ENCODE measurements at places on chromosomes 6 and 20.

DNA sequence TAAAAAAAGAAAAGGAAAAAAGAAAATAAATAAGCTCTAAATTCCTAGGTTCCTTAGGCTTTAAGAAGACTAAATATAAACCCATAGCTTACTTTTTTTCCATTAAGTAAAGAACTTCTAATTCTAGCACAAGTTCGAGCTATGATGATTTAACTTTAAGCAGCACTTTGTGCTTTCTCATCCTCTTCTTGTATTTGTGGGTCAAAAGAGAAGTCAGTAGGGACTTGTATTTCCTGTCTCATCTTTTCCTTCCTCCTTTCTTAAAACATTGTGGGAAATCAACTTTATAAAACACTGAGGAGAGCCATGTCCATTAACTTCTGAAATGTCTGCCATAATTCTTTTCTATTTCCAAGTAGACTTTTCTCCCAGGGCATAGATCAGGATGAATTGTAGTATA is 637.7 kb upstream of the CITED2 start:
- DNase-seq, result no peak

- no peak for DNase-seq
Measured at GRCh38 chr6:142756215-142756630, 188.8 kb downstream of the HIVEP2 start.

GRCh38 chr6:17900011-17900410 is 87.4 kb downstream of the KIF13A start:
- DNase-seq, result no peak

DNA sequence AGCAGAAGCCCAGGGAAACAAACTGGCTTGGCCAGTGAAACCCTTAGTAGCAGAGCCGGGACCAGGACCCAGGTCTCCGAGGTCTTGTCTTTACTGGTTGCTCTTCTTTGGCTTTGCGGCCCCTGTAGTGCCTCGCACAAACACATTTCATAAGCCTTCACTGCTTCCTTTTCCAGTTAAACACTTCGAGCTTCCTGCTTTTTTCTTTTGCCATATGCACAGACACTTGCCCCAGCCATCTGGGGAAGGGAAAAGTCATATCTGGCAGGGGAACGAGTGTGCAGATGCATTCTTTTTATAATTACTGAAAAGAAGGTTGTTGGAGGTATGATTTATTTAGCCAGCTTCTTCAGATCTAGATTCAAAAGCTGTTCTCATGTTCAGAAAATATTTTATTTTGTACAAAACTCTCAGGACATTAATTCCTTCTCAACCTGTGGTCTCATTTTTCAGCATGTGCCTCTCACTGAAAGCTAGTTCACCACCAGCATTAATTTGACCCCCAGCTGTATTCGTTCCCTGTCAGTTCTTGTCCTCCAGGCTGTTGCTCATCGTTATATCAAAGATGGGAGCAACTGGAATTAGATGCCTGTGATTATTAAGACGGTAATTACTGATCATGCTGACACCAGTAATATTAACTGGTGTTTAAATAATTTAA is 19.2 kb downstream of the KLHL32 start:
- no peak for DNase-seq

GRCh38 chr20:53004267-53004813 is 32.2 kb downstream of the TSHZ2 start:
- no peak for DNase-seq

DNA sequence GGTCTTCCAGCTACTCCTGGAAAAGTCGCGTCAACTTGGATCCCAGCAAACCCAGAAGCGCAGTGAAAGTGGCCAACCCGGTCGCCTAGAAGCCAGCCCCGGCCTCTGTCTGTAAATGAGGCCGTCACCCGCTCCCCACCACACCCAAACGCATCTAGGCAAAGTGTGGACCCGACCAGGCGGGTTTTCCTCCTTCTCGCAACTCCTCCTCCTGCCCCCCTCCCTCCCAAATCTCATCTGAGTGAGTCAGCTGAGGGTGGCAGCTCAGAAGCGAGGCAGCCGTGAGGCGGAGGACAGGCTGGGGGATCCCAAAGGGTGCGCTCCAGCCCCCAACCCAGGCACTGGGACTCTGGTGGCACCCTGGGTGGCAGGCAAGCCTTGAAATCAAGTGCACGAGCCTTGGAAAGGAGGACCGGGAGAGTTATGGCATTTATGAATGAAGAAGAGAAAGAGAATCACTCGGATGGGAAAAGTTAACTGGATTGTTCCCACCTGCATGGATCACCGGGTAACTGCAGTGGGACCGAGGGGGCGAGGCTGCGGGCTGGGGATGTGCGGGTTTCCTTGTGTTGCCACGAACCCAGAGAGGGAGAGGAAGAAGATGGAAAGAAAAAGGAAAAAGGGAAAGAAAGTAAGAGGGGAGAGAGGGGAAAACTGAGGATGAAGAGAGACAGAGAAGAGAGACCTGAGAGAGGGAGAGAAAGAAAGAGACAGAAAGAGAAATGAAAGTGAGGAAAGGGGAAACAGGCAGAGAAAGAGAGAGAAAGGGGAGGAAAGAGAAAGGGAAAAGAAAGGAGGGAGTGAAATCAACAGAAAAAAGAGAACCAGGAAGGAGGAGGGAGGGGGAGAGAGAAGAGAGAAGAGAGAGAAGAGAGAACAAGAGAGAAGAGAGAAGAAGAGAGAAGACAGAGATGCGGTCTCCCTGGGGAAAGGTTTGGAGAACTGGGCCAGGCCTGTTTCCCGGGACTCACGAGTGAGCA is at the start of gene APCDD1L:
Gene APCDD1L, minus strand, starts transcription at position 167 of the 980 bp plus-strand sequence. CDS start 692 bp downstream, outside the sequence.
- no peak for DNase-seq

- DNase-seq, result no peak
Measured at GRCh38 chr20:44126445-44126844, 60.5 kb downstream of the JPH2 start.

DNA sequence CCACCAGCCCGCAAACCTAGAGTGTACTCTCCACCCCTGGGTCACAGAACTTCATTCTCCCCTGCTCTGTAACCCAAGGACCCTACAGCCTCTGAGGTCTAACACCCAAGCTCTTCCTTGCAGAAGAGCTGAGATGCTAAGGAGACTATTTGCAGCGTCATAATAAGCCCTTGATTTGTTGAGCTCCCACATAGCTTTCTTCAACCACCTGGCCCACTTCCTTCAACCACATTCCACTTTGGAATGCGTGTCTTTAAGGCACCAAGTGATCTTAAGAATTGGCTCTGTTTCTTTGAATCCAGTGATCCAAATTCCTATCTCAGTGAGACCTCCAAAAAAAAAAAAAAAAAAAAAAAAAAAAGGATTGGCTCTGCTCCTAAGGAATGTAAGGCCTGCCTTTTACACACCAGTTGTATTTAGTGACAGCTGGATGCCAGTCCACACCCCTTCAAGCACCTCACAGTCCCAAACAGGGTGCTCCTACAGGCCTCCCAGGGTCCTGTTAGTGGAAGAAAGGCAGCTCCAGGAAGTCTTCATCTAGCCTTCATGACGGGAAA is 106.2 kb downstream of the UBE3D start:
- DNase-seq, result no peak

DNA sequence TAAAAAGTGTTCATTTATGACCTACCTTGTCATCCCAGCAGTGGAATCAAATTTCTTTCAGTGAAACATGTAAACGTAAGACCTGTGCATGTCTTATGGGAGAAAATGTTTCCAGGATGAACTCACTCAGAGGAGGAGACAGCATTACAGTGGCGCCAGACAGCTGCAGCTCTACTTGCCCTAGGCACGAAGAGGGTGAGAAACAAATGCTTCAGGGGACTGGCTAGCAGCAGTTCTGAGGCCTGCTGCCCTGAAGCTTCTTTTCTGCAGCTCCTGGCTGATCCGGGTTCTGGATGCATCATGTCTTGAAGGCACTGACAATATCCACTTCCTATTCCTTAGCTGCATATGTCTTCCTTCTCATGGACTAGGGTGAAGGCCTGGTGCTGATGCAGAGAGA is 120.2 kb downstream of the QRSL1 start:
- no peak for DNase-seq

DNA sequence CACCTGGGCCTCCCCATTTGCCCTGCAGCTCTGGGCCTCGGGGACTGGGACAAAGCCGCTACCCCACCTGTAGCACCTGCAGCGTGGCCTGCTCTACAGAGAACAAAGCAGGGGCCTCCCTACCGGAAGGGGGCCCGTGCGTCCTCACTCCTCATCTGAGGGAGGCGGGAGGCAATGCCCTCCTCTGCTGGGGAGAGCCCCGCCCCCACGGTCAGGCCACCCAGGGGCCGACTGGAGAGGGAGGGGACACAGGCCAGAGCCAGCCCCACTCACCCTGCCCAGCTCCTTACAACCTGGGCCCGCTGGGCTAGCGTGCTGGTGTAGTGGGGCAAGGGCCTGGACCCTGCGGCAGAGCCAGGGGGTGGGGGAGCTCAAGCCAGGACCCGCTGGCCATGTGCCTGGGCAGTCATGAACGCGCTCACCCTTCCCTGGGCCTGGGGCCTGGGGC is 8.0 kb downstream of the LAMA5 start:
- no peak for DNase-seq

DNA sequence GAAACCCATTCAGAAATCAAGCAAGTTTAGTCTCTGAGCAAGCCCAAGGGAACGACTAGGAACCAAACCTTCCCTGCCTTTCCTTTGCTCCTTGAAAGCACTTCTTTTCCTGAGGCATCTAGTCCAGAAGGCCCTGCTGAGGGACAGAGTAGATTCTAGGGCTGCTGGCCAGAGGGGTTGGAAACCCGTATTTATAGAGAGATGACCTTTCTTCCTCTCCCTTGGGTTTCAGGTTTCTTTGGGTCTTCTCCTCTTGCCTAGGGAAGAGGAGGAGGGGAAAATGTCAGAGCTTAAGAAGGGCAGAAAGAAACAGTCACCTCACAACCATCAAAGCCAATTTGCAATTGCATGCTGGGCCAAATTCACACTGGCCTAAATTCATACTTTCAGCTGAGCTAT is 5.8 kb downstream of the APOBEC2 start:
- no peak for DNase-seq

GRCh38 chr6:50663806-50664205 is 49.5 kb upstream of the TFAP2D start:
- no peak for DNase-seq

DNA sequence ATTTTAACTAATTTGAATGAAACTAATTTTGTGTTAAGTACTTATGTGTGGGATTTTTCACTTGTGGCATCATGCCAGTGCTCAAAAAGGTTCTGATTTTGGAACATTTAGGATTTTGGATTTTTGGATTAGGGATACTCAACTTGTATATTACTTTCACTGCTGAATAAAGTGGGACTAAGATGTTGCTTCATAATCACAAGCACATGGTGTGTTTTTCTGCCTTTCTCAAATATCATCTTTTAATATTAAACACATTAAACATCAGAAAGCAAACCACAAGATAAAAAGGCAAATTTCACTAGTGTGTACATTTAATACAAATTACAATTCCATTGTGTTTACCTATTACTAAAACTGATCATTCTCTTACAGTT is 89.8 kb downstream of the ARHGAP18 start:
- no peak for DNase-seq

DNA sequence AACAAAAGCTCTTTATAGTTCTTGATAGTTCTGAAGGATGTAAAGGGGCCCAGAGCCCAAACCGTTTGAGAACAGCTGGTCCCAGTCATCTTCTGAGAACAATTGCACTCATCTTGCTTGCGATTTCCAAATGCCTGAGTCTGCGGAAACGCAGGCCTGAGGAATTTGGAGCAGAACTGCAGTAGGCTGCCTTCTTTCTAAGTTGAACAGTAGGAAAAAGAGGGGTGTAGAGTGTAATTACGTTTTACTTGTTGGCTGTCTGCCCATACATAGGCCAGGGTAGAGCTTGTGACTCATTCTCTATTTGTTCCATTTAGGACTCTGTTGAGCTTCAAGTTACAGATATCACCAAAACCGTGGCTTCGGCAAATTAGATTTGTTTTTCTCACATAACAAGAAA is 42.0 kb upstream of the KIF16B start:
- no peak for DNase-seq

GRCh38 chr20:39464238-39464637 is 502.1 kb downstream of the DHX35 start:
- no peak for DNase-seq

- DNase-seq, result no peak
Measured at GRCh38 chr20:46246559-46246958, 61.7 kb downstream of the CDH22 start.

GRCh38 chr20:25622450-25623224 is 1.2 kb downstream of the NANP start:
- DNase-seq, result no peak

DNA sequence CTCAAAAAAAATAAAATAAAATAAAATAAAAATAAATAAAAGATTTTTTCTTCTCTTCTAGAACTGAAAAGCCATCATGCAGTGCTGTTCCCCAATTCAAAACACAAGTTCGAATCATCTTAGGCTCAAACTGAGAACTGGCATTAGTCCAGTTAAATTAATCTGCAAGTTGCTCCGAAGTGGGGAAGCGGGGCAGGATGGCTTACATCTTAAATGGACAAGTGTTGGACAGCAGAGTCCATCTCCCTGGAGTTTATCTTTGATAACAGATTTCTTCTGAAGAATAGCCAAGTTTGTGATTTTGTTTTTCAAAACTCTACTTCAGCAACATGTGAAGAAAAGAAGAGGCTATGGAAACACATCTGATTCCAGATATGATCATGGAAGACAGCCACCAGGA is 111.3 kb upstream of the ASF1A start:
- no peak for DNase-seq

GRCh38 chr6:32439602-32440214 is at the start of gene HLA-DRA:
TSS of gene HLA-DRA (plus strand) at chr6:32439887. CDS start at chr6:32439951, 64 bp downstream.
- peak; percentile 30 for DNase-seq

DNA sequence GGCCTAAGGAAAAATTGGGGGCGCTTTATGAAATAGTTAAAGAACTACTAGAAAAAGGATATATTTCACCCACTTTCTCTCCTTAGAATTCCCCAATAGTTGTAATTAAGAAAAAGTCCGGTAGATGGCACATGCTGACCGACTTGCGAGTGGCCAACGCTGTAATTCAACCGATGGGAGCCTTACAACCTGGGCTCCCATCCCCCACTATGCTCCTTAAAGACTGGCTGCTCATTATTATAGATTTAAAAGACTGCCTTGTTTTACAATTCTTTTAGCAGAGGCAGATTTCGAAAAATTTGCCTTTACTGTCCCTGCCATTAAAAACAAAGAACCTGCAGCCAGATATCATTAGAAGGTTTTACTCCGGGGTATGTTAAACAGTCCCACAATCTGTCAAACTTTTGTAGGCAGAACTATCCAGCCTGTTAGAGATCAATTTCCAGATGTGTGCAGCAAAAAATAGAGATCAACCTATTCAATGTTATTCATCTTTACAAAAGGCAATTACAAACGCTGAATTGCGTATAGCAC is 58.5 kb upstream of the PRSS16 start:
- peak; percentile 39 for DNase-seq

DNA sequence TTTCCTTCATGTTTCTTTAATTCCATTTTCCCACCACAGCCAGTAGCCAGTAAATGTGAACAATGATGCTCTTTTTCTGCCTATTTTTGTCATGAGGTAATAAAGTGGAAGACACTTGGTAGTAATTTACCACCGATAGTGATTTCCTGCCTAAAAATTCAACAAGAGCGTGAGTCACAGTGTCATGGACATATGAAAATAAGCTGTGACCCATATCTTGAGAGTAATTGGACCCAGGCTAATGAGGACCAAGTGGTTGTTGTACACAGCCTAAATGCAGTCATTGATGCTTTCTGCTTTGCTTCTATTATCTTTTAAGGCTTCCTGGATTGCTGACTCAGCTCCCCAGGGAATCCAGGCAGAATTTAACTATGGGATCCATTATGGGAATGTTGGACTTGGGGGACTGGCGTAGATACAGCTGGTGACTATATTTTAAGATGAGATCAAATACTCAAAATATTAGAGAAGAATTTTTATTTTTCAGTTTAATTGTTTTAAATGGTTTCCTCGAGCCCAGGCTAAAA is 265.9 kb upstream of the FERMT1 start:
- DNase-seq, result no peak

Data from effector memory CD4-positive, alpha-beta T cell (primary cell).